ENCODE measurements at places on chromosomes 5 and 9. TPM values are rescaled to one million over a fixed set of nuclear protein-coding genes. Genes with fewer than 3 reads are reported as not detected.

Gene OR1J2
- total RNA-seq = not detected

Gene PROB1
- 3.2 TPM for total RNA-seq

Gene EHMT1
- total RNA-seq = 170 TPM

Gene KCNV2
- total RNA-seq = not detected

Gene GABRA1
- 0.48 TPM for total RNA-seq

Gene IFNA7
- total RNA-seq = not detected
